T-cell (primary cell): ENCODE measurements at places on chromosomes 7 and 10. TPM values are rescaled to one million over a fixed set of nuclear protein-coding genes. Genes with fewer than 3 reads are reported as not detected.

The CNNM1 gene
- total RNA-seq = 0.25 TPM

The FFAR4 gene
- total RNA-seq = not detected

DNA sequence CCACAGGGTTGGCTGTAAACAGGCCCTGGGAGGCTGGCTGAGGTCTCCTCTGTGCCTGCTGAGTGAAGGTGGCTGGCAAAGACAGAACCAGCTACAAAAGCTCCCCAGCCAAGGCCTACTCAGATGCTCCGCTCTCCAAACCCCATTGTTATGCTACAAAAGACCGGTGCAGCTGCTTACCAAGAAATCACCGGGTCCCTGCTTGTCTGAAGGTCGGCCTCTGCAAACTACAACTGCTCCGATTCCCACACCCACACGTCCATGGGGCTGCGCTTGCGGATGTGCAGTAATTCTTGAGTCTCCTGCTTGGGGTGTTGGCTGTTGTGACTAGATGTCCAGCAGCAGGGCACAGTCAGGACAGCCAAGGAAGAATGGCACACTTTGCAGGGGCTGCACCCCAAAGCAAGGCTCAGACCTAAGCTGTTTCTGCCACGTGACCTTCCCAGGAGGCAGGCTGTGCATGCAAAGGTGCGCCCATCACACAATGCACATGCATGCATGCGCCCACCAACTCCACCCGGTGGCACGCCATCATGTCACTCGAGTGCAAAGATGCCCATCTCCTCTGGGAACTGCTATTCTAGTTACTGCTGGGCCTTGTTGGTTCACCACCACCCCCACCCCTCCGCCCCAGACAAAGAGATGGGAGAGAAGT, 97.8 kb downstream of the OAT start:
- no peak for DNase-seq

The CNPY1 gene
- total RNA-seq = not detected

DNA sequence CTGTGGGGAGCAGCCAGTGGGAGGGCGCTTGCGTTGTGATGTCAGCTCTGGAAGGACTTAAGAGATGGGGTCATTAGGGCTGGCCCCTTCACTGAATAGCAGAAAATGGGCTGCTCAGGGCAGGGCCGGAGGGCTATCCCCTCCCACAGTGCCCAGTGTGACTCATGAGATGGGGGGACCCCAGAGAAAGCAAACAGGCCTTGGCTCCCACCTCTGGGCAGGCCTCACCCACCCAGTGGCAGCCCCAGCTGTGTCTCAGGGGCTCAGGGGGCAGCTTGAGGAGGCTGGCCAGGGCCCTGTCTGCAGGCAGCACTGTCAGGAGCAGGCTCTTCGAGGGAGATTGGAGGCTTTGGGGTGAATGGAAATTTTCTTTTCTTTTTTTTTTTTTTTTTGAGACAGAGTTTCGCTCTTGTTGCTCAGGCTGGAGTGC, 168.3 kb downstream of the SLIT1 start:
- no peak for DNase-seq

DNA sequence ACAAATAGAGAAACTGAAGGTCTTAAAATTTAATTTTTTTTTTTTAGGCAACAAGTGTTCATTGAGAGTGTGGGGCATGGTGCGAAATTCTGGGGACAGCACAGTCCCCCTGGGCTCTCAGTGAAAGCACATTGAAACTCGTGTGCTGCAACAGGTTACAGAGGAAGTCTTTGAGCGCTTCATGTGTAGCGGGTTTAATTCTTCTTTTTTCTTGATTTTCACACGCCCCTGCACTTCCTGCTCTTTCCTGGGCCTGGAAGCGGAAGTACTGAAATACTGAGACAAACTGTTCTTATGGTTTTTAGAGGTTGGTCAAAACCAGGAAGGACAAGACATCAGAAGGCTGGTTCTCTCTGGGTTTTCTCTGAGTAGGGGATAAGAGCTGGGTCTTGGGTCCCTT, 203.5 kb downstream of the PTEN start:
- peak; percentile 6 for DNase-seq
